Tibial nerve (tissue), 4 donors: ENCODE measurements at places on chromosomes 7 and 10. TPM values are rescaled to one million over a fixed set of nuclear protein-coding genes. Genes with fewer than 3 reads are reported as not detected.

DNA sequence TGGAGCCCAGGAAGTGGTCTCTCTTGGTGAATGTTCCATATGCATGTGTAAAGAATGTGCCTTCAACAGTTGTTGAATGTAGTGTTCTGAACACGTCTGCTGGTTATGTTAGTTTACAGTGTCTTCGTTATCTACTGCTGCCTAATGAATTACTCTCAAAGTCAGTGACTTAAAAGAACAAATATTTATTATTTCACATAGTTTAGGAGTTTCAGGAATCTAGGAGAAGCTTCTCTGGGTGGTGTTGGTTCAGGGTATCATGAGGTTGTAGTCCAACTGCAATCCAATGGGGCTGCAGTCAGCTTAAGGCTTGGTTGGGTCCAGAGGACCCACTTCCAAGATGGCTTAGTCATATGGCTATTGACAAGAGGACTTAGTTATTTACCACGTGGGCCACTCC lies 36.6 kb upstream of the IGFBP3 start:
- DNase-seq, result no peak
- H3K36me3 ChIP-seq, result no peaks in the 10 kb centered on the region
- H3K27ac ChIP-seq, result no peak overlapping the region
- no peaks in the 10 kb centered on the region for H3K27me3 ChIP-seq
- no peak overlapping the region for H3K4me3 ChIP-seq

Gene TBXAS1
- 19.0 TPM for total RNA-seq

Gene ZNF804B
- total RNA-seq, result not detected

DNA sequence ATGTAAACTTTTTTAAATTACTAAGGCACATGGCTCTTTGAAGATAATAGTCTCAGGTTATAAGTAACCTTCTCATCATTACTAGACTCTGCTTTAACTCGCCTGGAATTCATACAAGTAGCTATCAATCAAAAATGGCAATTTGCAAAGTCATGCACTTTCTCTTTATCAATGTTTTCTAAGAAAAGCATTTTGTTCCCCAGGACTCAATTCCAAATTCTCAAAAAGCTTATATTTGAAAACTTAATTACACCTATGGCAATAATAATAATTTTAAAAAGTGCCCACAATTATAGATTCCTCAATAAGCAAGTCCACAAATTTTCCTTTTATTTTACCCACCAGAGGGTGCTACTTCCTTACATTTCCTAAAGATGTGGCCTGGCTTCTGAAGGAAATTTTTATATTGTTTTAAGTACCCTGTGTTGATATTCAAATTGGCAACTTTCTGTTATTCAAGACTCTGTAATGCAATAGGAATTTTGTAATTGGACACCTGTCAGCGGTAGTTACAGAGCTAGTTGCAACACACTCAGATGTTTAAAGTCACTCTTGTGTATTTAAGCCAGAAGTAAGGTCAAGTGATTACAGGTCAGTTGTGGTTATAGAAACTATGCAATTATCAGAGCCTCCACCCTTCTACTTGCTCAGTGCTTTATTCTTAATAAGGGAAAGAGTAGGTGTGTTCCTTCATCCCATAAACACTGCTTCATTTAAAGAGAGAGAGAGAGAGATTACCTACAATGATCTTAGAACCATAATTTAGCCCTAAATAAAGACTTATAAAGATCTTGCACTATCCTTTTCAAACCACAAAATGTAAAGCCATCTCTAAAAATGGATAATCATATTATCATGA lies 47.1 kb upstream of the HYAL4 start:
- no peaks in the 10 kb centered on the region for H3K27me3 ChIP-seq
- no peak overlapping the region for H3K4me3 ChIP-seq
- no peak for DNase-seq
- H3K36me3 ChIP-seq, result no peaks in the 10 kb centered on the region
